ENCODE measurements at places on chromosomes 4 and X.

- DNase-seq = no peak
Measured at GRCh38 chr4:165325732-165326512, 1.5 kb upstream of the MSMO1 start.

- peak; percentile 80 for DNase-seq
Measured at GRCh38 chr4:7967501-7968261, 28.0 kb upstream of the AFAP1 start.

- no peak for DNase-seq
Measured at GRCh38 chrX:115491766-115492165, 69.2 kb upstream of the PLS3 start.

DNA sequence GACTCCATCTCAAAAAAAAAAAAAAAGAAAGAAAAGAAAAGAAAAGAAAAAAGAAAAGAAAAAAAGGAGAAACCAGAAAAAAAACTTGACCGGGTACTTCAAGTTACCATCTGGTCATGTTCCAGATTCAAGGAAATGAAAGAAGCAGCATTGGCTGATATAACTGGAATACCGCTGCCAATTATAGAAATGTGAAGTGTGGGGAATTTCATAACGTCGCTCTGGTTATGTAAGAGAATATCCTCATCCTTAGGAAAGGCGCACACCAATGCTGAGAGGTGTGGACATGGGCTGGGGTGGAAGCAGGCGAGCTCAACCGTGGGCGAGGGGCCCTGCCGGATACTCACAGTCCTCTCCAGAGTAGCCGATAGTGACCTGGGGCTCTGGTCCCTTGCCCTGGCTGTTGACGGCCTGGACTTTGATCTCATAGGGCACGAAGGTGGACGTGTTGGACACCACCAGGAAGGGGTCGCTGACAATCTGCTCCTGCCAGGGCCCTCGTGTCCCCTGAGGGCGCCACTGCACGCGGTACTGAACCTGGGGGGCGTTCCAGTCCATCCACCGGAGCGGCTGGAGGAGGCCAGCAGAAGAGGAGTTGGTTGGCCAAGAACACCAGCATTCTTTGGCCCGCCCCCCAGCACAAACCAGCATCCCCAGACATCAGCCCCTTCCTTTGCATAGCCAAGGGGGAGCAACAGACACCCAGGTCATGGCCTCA, 19.5 kb downstream of the L1CAM start:
- peak; percentile 81 for DNase-seq

DNA sequence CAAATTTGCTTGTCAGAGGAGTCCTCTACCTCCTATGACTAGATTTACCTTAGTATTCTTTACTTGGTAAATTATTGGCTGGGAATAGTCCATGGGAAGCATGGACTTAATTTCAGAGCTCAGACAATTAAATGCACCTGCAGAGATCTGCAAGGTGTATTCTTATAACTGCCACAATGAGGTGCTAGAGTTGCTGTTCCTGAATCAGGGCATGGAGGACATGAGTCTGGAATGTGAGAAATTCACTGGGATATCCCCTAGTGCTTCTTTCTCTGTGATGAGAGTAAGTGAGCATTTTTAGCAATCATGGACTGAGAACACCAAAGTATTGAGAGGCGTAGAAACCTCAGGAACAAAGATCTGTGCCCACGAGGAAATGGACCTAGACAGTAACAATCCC, 32.9 kb upstream of the GRID2 start:
- peak; percentile 3 for DNase-seq

DNA sequence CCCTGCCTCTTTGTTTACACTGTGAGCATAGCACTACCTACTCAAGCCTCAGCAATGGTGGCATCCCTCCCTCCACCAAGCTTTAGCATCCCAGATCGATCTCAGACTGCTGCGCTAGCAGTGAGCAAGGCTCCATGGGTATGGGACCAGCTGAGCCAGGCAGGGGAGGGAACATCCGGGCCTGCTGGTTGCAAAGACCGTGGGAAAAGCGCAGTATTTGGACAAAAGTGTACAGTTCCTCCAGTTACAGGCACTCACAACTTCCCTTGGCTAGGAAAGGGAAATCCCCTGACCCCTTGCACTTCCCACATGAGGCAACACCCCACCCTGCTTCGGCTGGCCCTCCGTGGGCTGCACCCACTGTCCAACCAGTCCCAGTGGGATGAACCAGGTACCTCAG, 26.5 kb downstream of the EGF start:
- DNase-seq = no peak

DNA sequence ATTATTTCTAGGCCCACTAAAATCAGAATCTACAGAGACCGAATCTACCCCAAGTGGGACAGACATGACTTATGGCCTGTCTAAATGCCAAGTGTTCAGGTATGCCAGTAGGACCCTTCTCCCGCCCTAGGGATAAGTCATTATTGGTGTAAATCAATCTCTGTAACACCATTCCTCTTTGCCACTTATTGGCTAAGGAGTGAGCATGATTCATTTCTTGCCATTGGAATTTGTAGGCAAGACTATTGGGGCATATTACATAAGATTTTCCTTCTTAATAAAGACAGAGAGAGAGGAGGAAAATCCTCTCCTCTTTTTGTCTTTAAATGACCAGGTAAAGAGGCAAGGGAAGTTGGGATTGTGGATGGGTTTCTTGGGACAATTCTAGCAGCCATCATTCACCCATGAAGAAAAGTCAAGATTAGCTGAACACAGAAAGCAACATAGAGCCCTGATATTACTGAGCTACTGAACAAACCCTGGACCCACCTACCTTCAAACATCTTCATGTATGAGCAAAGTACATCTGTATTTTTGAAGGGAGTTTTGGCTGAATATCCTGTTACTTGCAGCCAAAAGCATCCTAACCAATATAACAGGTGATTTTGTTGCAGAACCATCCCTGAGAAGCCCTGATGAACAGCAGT, 2.6 kb downstream of the SLC9B2 start:
- DNase-seq = peak; percentile 26

DNA sequence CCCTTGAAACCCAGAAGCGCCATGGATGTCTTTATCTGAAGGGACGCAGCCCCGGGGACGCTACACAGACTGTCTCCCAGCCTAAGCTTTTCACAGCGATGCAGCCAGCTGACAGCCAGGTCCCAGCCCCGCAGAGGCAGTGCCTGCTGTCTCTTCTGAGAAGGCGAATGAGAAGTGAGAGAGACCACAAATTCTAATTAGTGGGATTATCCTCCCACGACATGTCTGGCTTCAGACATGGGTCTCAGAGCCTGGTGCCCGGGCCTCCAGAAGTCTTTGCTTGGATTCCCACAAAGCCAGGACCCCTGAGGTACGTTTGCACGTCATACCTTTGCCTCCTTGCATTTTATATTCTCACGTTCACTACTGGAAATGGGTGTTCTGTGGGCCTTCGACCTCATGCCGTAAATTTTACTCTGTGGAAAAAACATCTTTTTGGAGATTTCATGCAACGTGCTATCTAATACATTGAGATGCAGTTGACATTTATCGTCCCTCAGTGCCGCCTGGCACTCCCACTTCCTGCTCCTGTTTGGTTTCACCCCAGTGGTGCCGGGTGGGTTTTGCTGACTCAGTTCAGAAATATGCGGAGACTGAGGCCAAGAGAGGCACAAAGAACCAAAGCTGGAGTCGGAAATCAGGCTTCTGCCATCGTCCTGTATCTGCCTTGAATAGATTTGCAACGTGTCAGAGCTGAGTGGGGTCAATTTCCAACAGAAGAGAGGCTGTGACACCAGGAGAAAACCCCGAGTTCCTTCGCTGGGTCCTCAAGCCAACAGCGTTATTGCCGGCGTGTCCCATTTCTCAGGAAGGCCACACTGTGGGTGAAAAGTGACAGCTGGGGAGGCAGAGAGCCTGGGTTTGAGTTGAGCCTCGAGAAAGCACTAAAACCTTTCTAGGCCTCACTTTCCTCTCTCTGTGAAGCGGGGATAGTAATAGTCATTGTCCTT, 114.4 kb downstream of the STK32B start:
- peak; percentile 90 for DNase-seq

DNA sequence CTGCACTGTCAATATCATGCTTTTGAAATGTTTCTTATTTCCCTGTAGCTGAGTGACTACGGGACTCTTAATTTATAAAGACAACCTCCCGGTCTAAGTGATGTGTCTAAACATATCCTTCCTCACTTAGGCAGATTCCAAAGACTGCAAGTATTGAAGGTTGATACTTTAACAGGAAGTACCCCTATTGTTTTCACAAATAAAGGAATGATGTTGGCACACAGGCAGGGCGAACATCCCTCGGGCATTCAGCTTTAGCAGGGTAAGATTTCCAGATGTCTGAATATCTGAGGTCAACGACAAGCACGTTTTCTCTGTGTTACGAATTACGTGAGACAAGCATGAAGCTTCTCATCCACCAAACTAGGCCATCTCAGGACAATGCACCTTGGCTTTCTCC, 638.0 kb upstream of the FRG1 start:
- no peak for DNase-seq

GRCh38 chr4:138209094-138209493, 33.1 kb downstream of the SLC7A11 start:
- no peak for DNase-seq

- DNase-seq = no peak
Measured at GRCh38 chr4:73533515-73534422, 52.2 kb downstream of the AFM start.

GRCh38 chrX:110012818-110013485, 10.0 kb downstream of the TMEM164 start:
- DNase-seq = no peak

GRCh38 chr4:145014365-145014764, 83.6 kb downstream of the ANAPC10 start:
- no peak for DNase-seq

GRCh38 chrX:480861-481417, 94.2 kb upstream of the PPP2R3B start:
- DNase-seq = no peak

DNA sequence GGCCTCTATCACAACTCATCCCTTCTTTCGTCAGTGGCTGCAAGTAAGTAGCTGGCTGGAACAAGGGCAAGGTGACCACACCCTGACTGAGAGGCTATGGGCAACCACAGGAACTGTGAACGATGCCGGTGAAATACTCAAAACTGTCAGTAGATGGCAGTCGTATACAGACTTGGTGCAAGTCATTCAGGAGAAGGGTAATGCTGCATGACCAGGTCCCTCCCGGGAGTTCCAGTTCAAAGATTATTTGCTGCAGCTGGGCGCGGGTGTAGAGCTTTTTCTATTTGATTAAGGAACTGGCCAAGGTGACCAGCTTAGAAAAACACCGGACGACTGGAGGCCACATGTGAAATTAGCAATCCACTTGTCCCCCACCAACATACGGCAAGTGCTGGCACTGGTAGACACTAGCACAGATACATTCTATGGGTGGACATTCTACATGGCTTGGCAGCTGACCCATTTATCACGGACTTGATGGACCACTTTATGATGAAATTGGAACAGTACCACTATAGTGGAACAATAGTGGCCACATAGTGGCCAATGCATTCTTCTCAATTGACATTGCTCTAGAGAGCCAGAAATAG, 726.6 kb downstream of the TRAM1L1 start:
- peak; percentile 72 for DNase-seq

DNA sequence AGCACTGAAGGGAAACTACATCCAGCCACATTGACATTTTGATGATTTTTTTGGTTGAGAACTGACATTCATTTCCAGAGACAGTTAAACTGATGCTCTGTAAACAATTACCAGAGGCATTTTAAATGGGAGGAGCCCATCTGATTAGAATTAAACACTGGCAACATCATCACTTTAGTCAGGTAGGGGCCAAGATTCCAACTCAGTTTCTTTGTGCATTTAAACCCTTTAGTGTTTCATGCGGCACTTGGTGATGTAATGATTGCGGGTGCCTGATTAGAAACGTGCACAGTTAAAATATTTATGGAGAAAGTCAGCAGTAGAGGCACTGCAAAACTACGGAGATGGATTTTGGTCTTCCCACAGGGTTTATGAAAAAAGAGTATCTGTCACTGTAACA, 16.1 kb downstream of the TNIP3 start:
- no peak for DNase-seq

GRCh38 chr4:105194328-105195231, 47.9 kb downstream of the TET2 start:
- DNase-seq = no peak

DNA sequence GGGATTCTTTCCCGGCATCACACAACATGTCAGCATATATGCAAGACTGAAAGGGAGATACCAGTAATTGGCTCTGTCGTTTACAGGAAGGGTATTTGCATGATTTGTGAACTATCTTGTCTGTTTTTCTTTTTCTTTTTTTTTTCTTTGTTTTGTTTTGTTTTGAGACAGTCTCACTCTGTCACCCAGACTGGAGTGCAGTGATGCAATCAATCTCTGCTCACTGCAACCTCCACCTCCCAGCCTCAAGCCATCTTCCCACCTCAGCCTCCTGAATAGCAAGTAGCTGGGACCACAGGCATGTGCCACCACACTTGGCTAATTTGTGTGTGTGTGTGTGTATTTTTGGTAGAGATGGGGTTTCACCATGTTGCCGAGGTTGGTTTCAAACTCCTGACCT, 262.7 kb upstream of the F9 start:
- no peak for DNase-seq

GRCh38 chr4:186144946-186145569, 40.6 kb downstream of the FAM149A start:
- peak; percentile 97 for DNase-seq

GRCh38 chr4:24921491-24921890, 8.6 kb upstream of the CCDC149 start:
- no peak for DNase-seq

- no peak for DNase-seq
Measured at GRCh38 chr4:85806334-85806733, 331.4 kb downstream of the ARHGAP24 start.

DNA sequence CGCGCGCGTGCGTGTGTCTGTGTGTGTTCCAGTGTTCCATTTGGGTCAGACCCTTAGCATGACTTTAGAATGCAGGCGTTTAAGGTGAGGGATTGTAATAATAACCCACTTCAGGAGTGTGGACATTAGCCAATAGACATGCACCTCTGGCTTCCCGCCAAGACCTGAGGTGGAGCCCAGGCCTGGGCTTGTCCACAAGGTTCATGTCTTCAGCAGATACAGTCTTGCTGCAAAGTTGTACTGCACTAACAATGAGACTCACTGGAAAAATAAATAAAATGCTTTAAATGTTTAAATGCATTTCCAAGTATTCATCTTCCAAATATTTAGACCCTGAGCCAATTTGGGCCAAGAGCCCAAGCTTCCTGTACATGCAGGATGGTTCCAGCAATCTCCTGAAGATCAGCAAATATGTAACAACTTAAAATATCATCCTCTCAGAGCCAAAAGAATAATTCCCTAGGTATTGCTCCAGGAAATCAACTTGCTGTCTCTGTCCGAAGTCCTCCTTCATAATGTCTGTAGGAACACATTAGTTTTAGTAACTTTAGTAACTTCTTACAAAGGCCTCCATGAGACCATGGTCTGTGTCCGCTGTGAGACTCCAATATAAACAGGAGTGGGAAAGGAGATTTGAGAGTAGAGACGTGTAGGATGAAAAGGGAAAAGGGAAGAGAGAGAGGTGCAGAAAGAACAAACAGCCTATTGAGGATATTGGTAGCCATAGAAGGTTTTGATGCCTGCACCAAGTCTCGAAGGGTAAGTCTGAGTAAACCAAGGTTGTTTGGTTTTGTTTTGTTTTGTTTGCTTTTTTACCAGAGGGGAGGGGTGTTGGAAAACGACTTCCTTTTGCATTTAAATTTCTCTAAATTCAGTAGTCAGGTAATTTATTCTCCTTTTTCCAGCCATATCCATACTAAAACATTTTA, 98.5 kb upstream of the KLF3 start:
- DNase-seq = peak; percentile 68

- DNase-seq = no peak
Measured at GRCh38 chr4:14254926-14255325, 627.4 kb upstream of the BOD1L1 start.
